ENCODE measurements at places on chromosomes 12 and 14. TPM values are rescaled to one million over a fixed set of nuclear protein-coding genes. Genes with fewer than 3 reads are reported as not detected.

The SCNN1A gene
- 21.8 TPM for total RNA-seq

The SMCO2 gene
- total RNA-seq: 0.36 TPM

The MYO1H gene
- not detected for total RNA-seq

The GARIN6 gene
- not detected for total RNA-seq

The TSPAN9 gene
- 43.2 TPM for total RNA-seq

The USP5 gene
- 76.4 TPM for total RNA-seq

The GRIN2B gene
- total RNA-seq: 4.5 TPM

The RNASE7 gene
- not detected for total RNA-seq

The FOXG1 gene
- total RNA-seq: 0.12 TPM

The SLC35F4 gene
- not detected for total RNA-seq

The AGAP2 gene
- total RNA-seq: 0.34 TPM

The RND1 gene
- total RNA-seq: 7.4 TPM

The SART3 gene
- 40.6 TPM for total RNA-seq

The TRIM9 gene
- 8.7 TPM for total RNA-seq
